ENCODE measurements at places on chromosomes 16 and 17.

DNA sequence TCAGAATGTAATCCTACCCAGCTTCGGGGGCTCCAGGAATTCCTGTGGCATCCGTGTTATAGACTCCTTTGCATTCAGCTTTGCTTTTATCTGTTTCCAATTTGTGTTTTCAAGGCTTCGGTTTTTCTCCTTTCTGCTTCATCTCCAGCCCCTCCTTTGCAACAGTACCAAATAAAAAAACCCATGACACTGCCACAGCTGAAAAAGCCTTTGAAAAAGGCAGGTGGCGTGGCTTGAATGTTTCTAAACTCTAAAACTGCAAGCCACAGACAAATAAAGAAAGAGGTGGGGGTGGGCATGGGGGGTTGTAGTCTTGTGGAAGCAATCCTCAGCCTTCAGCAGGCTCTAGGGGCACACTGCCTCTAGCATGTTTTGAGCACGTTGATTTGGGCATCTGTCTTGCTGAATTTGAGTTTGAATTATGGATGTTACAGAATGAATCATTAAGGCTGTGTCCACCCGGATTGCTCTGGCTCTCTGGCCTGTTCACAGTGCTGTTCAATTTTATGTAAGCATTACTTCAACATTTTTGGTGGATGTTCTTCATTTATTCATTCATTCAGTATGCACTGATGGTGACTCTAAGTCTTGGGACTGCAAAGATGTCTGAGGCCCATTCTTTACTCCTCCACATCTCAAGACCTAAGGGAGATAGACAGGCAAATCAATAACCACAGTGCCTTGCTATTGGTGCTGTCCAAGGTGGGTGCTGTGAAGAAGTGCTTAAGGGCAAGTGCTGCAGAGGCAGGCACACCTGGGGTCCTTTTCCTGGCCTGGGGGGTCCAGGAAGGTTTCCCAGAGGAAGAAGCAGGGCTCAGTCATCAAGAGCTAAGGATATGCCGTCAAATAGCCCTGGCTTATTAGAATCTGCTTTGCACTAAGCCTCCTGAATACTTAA lies 77.4 kb downstream of the CDH13 start:
- no peak for DNase-seq

GRCh38 chr17:66493283-66494019 lies 191.0 kb downstream of the PRKCA start:
- no peak for DNase-seq

GRCh38 chr16:4511441-4512082 lies 27.0 kb downstream of the CDIP1 start:
- no peak for DNase-seq

- DNase-seq = no peak
These were observed 121.9 kb downstream of the USP31 start for GRCh38 chr16:23027386-23027785.

GRCh38 chr16:80176114-80176513 lies 364.7 kb upstream of the DYNLRB2 start:
- DNase-seq = no peak

- no peak for DNase-seq
These were observed 223.2 kb upstream of the PSMD7 start for GRCh38 chr16:74073456-74073855.

DNA sequence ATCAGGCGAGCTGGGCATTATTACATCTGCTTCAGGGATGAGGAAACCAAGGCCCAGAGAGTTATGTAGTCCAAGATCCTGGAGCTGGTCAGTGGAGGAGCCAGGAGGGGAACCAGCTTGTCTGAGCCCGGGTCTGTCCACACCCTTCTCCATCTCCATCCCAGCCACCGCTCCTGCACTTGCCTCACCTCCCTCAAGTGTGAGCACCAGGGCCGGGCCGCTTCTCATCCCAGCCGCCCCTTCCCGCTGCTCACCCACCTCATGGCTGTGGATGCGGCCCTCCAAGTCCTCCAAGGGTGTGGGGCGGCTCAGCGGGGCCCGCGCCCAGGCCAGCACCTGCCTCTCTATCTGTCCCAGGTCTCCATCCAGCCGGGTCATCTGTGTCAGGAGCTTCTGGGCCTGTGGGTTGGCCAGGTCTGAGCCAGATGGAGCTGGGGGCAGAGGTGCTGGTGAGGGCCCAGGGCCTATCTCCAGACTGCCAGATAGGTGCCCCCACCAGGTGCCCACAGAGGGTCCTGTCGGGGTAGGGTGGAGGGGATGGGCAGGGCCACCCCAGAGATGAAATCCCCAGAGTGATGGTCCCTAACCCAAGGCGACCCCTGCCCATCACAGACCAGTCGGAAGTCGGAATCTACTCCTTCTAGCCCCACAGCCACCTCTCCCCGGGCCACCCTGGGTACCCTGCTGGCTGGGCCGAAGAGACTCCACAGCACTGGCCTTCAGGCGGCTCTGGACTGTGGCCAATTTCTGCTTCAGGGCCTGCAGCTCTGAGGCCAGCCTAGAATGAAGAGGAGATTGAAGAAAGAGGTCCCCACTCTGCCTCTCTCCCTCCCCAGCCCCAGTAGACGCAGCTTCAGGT lies 9.4 kb downstream of the EVPL start:
- no peak for DNase-seq

GRCh38 chr17:13560935-13561334 lies 40.8 kb downstream of the HS3ST3A1 start:
- DNase-seq = no peak

DNA sequence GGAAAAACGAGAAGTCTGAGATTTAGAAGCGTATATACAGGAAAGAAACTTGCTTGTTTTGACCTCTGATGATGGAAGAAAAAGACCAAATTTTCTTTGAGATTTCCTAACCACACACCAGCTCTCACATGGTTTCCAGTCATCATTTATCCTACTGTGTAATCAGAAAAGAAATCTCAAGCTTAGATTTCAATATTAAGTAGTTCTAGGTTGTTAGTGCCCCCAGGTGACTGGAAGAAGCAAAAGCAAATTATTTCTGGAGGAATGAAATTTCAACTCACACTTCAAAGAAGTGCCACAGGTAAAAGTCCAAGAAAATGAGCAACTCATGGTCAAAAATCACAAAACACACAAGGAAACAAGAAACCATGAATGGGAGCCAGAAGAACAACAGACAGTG lies 51.8 kb upstream of the KDM6B start:
- no peak for DNase-seq

DNA sequence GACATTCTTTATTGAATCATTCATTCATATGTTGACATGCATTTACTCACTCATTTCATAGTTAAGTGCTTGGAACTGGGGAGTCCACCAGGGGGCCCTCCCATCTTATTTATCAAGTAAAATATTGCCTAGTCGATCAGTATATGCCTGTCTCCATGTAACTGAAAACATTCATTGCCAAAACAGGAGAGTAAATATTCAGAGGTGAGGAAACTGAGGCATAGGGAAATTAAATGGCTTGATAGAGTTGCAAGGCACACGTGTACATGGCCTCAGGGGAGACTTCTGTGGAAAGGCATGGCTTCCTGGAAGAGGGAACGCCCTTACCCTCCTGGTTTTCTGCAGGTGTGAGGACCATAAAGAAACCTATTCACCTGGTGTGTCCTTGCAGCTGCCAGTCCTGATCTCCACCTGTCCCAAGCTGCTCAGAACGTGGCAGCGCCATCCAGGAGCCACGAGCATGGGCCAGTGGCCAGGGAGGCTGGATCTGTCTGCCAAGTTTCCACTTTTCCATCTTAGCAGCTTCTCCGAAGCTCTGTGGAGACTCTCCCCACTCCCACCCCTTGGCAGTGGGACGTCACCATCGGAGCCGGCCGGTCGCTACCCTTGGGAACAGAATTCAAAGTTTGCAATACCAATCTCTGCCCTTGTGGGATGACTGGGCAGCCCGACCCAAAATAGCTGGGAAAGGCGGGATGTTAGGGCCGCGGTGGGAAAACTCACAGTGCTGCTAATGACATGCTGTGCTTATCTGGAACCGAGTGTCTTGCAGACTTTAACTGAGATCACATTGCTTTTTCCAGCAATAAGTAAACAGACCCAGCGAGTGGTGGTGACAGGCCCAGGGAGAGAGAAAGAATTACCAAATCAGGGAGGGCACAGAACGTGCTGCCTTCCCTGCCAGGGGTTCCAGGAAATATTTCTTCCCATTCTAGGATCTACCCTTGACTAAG lies 4.1 kb upstream of the C1QTNF1 start:
- DNase-seq = no peak

- DNase-seq = no peak
These were observed 14.3 kb upstream of the C16orf74 start for GRCh38 chr16:85765211-85765610.

GRCh38 chr17:73278465-73279453 lies 17.1 kb upstream of the CPSF4L start:
- DNase-seq = peak; percentile 78

DNA sequence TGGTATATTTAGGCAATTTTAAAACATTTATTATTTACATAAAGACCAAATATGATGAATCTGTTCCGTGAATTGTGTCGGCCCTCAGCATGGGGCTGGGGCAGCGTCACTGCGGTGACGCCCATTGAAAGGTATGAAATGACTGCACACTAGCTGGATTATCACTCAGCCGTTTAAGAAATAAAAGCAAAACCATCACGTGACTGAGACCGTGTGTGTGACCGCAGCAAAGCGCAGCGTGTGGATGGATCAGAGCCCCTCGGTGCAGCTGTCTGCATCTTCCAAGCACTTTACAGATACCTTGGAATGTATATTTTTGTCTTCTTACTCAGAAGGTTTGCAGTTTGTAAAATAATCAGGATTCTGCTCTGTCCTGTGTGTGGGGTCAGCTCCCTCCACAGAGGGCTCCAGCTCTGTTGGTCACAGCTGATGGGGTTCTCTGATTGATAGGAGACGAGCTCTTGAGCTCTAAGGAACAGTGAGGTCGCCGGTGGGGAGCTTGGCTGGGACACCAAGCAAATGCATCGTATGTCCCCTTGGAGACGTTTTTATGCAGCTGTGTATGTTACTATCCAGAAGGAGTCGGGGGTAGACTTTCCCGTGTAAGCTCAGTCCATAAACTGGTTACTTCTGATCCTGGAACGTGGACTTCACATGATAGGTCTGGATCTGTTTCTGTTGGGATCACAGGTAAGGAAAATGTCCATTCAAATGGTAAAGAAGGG lies 45.1 kb downstream of the WDR45B start:
- DNase-seq = no peak

DNA sequence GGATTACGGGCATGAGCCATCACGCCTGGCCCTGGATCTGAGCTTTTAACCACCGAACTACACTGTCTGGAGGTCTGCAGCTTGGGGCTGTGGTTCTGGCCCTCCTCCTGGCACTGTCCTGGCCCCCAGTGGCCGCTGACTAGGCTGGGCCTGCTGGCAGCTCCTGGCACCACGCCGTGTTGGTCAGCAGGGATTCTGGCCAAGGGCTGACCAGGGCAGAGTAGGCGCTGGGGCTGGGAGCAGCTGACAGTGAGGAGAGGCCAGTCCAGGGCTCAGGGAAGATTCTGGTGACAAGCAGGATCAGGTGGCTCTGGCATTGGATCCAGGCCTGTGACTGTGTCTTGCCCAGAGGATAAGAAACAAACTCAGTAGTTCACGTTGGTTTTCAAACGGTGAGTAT lies 14.6 kb downstream of the EEF2K start:
- DNase-seq = peak; percentile 41

DNA sequence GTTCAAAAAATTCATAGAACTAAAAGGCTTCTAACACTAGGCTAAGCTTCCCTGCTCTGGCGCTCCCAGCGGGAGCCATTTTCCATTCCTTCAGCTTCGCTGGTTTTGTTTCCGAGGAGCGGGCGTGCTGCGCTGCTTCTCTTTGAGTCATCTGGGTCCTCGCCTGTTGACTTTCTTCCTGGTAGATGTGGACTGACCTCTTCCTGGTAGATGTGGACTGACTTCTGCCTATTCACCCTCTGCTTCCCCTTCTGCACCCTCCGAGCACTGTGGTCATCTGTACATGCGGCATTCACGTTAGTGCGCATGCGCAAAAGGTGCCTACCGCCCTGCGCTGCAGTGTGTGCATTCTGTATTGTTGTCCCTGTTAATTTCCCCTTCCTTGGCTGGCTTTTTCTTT lies 40.8 kb upstream of the SEC14L1 start:
- DNase-seq = no peak

DNA sequence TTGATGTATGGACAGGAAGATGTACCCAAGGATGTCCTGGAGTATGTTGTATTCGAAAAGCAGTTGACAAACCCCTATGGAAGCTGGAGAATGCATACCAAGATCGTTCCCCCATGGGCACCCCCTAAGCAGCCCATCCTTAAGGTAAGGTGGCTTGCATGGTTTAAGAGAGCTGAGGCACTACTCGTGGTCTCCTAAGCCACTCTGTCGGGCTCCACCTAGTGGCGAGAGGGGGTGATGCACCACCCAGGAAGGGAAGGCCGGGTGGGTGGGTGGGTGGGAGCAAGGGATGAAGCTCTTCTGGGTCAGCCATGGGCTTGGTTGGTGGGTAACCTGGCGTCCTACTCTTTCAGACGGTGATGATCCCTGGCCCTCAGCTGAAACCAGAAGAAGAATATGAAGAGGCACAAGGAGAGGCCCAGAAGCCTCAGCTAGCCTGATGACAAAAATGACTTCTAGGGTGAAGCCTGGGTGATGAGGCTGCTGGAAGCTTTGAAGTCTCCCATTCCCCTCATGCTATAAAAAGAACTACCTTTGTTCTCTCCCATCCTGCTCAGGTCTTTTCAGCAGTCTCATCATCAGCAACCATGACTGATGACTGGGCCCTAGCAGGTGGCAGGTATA lies 21.5 kb downstream of the GPR179 start:
- no peak for DNase-seq

GRCh38 chr17:2239882-2240430 lies 63.6 kb downstream of the SMG6 start:
- DNase-seq = no peak

GRCh38 chr17:38554430-38555350 lies 51.1 kb downstream of the SRCIN1 start:
- peak; percentile 64 for DNase-seq

DNA sequence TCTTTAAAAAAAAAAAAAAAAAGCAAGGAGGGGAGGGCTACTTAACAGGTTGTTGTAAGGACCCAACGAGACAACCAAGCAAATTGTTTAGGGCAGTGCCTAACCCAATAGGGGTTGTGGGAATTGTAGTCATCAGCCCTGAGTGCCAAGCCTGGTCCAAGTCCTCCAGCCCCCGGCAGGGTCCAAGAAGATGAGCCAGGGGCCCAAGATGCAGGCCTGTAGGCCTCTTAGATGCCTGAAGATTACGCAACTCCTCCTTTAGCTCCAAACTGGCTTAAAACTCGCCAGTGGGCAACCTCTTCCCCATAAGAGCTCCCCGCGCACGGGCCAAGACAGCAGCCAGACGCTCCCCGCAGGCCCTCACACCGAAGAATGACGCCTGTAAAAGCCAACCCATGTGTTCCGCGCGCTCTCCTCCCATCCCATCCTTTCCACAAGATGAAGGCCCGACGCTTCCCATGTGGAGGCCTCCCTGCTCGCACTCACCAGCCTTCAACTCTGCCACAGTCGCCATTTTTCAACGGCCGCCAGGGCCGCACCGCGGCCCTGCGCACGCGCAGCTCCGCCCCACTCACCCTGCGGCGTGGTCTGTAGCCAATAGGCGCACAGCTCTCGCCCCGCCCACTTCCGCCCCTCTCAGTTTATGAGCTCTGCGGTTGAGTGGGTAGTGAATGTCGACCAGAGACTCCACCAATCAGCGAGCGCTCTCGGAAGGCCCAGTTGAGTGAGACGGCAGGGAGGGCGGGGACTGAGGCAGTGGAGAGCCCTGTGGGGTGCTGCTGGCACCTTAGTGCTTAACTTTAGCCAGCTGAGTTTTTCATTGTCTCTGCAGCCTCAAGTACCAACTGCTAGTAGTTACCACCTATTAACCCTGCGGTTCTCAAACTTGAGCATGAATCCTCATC lies at the start of gene CEP20:
CEP20 (minus strand) TSS at position 532 of the 905 bp plus-strand sequence; CDS start at position 514, 18 bp downstream.
- peak; percentile 94 for DNase-seq

All from cerebellar nuclear complex (tissue), 1 donor.